ENCODE measurements at places on chromosomes 6 and 20.

DNA sequence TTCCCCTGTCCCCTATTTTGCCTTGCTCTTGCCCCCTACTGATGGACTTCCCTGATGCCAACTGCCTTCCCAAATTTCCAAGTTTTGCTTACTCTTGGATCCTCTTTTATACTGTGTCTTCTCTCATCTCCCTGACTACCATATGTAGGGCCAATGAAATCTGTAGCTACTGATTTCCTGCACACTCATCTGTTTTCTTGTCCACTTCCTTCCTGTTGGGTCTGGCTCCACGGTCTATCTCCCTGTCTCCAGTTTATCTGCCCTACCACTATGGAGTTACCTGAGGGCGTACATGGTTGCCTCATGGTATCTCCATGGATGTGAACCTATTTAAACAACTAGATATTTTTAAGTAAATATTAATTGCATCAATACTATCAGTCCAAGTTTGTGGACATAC lies 140.3 kb upstream of the MCHR2 start:
- DNase-seq = no peak

GRCh38 chr6:138416206-138416605 lies 12.2 kb downstream of the HEBP2 start:
- DNase-seq = no peak

DNA sequence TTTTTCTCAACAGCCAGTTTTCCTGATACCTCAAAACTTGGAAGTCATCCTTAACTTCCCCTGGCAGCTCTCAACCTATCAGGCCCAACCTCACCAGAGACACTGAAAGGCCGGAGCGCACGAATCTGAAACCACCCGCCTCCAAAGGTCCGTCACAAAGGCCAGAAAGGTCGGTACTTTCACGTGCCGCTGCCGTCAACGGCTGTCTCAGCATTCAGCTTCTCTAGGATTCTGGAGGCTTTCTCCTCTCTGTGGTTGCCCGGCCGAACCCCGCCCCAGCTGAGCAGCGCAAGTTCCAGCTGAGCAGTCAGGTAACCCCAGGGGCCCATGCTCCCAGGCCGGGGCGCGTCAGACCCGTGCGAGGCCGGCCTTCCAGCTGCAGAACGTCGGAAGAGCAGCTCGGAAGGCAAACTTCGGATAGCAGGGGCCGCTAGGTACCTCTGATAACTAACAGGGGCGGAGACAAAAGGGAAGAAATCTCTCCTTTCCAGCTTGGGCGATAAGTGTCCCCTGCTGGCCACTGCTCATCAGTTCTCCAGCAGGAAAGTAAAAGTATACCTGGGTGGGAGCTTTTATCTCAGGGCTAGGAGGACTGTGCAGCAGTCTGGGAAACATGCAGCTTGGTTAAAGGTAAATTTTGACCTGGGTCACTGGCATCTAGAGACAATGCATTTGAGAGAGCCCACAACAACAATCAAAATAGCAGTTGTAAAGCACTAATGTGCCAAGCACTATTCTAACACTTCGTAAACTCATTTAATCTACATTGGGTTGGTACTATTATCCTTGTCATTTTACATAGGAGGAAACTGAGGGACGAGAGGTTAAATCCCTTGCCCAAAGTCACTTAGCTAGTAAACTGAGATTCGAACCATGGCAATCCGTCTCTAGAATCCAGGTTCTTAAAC lies 16.1 kb downstream of the ZSCAN12 start:
- no peak for DNase-seq

DNA sequence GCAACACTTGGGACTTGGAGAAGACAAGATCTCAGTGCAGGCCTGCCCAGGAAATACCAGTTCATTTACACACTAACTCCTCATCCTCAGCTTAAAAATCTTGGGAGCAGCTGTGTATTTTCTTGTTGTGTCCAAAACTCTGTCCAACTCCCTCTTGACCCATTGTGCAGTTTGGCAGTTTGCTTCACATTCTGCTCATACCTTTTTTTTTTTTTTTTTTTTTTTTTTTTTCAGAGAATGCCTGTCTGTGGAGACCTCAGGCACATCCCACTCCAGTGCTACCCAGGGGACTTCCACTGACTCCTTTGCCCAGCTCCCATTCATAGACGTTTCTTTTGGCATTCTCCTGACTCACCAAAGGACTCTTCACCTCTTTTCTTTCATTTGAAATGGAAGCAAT lies 265.8 kb upstream of the TCF21 start:
- DNase-seq = no peak

- DNase-seq = no peak
These were observed 12.8 kb upstream of the FANCE start for GRCh38 chr6:35439308-35439707.

GRCh38 chr6:90467546-90467945 lies 119.3 kb downstream of the MAP3K7 start:
- DNase-seq = no peak

GRCh38 chr6:156741287-156742073 lies 35.7 kb upstream of the ARID1B start:
- no peak for DNase-seq

DNA sequence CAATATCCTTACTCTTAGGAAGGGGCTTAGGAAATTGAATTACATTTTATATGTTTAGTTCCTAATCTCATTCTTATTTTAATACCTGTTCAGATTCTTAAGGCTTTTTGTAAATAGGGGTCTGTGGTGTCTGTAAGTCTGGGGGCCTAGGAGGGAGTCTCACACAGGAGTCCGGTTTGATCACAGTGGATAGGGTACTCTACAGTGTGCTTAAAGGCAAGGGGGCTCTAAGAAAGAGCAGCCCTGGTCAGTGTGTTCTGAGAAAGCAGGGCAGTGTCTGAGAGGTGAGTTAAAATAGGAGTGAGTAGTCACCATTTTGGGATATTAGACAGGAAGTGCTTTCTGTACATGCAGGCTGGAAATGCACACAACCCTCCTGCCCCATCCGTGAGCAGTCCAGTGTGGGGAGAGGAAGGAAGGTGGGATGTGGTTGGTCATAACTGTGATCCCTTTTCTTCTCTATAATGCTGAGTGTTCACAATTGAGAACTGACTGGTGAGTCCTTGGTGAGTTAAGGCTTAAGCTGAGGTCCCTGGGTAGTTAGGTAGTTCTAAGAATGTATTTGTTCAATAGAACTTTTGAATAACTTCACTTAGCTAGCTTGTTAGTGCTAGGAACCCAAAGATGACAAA lies 50.0 kb downstream of the CDKAL1 start:
- DNase-seq = no peak

DNA sequence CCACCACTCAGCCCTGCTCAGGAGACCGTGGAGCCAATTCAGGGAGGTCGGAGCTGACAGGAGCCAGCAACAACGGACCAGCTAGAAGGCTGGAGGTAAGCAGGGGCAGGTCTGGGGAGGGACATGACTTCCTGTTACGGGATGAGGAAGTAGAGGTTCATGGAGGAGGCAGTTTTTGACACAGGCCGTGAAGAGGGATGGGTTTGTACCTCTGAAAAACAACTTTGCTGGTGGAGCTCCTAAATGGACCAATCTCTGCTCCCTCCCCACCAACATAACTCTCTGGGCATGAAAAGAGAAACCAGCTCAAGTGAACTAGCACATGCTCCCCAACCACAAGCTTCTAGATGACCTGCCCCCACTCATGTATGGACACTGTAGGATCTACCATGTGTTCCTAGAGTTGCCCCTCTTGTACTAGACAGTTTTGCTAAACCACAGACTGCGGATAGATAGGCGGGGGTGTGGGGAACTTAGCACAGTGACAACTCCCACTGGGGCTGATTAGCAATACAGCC lies 31.4 kb downstream of the RALGAPA2 start:
- DNase-seq = no peak

DNA sequence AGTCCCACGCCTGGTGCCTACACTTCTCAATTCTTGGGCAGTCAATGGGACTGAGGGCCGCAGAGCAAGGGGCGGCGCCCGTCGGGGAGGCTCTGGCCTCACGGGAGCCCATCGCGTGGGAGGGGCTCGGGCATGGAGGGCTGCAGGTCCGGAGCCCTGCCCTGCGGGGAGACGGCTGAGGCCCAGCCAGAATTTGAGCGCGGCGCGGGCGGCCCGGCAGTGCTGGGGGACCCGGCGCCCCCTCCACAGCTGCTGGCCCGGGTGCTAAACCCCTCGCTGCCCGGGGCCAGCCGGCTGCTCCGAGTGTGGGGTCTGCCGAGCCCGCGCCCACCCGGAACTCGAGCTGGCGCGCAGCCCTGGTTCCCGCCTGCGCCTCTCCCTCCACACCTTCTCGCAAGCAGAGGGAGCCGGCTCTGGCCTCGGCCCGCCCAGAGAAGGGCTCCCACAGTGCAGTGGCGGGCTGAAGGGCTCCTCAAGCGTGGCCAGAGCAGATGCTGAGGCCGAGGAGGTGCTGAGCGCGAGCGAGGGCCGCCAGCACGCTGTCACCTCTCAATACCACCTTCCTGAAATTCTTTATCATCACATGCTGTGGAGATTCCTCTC lies 58.5 kb downstream of the BAK1 start:
- no peak for DNase-seq

GRCh38 chr6:142481466-142481865 lies 179.7 kb downstream of the ADGRG6 start:
- no peak for DNase-seq

DNA sequence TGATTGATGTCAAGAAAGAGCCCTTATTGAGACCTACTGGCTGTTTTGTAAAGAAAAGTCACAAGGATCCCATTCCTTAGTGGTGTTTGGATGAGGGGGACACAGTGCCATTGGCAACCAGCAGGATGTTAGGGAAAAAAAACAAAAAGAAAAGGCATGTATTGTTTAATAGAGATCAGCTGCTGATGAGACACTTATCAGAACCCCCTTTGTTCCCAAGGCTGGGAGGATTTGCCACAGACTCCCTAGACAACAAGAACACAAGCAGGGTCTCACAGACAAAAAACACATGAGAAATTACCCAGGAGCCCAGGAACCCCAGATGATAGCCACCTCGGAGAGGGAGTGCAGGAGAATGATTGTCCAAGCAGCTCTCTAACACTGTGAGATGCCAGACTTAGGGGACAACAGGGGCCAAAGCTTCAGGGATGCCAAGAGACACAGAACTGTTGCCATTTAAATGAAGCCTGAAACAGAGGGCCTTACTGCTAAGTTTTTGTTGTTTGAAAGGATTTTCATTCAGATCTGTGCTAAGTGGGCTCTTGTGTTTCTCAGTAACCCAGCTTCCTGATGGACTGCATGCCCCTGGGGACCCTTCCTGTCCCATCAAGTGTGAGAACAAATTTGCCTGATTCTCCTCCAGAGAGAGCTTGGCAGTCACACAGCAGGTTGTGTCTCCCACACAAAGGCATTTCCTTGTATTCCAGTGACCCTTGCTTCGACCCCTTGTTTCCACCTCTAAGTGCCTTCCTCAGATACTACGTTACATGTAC lies 48.7 kb upstream of the HEY2 start:
- no peak for DNase-seq

DNA sequence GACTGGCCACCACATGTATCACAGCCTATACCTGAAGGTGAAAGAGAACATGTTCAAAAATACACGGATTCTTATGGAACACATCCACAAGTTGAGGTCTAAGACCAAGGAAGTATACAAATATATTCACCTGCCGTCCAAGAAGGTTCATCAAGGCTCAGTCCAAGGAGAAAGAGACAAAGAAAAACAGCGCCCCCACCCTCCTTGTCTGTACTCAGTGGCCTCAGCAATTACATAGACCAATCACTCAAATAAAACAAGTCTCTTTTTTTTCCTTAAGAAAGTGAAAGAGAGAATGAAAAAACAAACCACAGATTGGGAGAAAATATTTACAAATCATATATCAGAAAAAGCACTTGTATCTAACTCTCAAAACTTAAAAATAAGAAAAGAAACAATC lies 19.5 kb downstream of the CPXM1 start:
- DNase-seq = no peak

DNA sequence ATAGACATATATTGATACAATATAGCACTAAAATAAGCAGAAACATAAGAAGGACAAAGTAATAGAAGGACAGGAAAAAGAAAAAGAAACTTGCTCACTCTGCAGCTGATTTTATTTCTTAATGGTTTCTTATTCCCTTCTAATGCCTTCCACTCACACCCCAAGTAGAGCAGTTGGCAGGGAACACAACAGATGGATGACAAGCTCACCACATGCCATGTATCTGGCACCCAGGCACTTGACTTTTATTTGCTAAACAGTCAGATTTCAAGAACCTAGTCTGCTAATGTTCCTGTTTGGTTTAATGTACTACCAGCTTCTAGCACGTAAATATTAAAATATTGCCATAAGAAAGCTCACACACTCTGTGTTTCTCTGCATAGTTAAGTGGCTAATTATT lies 87.1 kb downstream of the COL19A1 start:
- DNase-seq = peak; percentile 76

GRCh38 chr6:135266675-135267074 lies 85.6 kb downstream of the MYB start:
- no peak for DNase-seq

- DNase-seq = no peak
These were observed 39.7 kb downstream of the FBXO9 start for GRCh38 chr6:53104916-53105315.

- DNase-seq = no peak
These were observed 2.1 kb upstream of the VSX1 start for GRCh38 chr20:25083773-25084625.

DNA sequence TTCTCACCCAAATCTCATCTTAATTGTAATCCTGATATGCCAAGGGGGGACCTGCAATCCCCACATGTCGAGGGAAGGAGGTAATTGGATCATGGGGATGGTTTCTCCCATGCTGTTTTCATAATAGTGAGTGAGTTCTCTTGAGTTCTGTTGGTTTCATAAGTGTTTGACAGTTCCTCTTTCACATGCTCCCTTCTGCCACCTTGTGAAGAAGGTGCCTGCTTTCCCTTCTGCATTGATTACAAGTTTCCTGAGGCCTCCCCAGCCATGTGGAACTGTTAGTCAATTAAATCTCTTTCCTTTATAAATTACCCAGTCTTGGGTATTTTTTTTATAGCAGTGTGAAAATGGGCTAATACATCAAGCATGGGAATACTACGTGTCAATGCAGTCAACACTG lies 925.0 kb upstream of the MAN1A1 start:
- DNase-seq = no peak

DNA sequence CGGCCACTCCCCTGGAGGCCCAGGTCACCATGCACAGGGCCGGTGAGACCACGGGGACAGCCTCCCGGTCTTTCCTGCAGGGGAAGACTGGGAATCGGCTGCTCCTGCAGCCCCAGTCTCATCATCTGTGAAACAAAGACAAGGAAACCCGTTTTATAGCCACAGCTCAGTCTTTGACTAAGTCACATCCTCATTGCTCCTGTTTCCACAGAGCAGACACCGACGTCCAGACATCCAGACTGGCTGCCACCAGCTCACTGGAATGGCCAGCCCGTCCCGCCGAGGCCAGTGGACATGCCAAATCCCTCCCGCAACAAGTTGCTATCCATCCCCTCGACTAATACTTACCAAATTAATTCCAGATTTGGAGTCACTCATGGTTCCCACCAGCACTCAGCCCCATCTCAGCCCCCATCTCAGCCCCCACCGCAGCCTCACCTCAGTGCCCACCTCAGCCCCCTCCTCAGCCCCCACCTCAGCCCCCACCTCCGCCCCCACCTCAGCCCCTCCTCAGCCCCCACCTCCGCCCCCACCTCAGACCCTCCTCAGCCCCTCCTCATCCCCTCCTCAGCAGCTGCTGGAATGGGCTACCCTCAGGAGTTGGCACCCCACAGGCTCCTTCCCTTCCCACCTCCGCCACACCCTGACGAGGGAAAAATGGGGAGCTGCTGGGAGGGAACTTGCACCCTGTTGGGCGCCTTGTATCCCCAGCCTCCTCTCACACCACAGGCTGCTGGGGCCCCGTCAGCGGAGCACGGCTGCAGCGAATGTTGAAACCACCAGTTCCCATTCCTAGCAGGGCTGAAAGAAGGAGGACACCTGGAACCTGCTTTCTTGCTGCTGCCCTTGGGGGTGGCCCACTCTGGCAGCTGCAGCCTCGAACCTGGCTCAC lies 48.7 kb downstream of the YTHDF1 start:
- DNase-seq = no peak

GRCh38 chr6:87099472-87099871 lies 4.6 kb upstream of the CGA start:
- no peak for DNase-seq

All from NCI-H446 (cell line).